ENCODE measurements at places on chromosomes 2 and 18.

DNA sequence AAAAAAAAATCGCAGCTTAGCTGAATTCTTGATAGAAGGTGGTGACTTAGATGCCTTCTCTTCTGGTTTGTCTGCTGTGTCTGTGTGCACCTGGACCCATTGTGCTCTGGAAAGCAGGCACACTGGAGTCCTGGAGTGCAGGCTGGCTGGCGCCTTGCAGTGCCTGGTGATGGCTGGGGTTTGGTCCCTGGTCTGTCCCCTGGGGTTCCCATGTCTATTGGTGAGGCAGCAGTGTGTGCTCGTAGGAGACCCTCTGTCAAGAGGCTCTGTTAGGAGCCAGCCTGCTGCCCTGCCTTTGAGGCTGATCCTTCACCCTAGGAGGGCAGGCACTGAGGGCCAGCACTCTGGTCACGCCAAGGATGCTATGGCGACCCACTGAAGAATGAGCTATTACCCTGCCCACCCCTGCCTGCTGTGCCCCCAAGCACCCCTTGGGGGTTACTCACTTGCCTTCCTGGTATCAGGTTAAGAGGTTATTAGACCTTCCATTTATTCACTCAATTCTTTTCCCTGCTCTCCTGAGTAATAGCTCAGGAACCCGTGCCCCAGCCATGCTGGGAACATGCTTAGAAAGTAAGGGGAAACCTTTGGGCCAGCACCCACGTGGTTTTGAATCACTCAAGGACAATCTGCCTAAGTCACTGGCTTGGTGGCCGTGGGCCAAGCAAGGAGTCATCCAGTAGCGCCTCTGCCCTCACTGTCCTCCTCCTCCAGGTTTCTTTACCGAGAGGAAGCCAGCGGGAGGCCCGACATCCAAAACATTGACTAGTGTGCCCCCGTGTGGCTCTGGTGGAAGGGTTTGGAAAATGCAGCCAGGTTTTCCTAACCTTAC is 284.5 kb downstream of the PRKCE start:
- peak; percentile 65 for DNase-seq

DNA sequence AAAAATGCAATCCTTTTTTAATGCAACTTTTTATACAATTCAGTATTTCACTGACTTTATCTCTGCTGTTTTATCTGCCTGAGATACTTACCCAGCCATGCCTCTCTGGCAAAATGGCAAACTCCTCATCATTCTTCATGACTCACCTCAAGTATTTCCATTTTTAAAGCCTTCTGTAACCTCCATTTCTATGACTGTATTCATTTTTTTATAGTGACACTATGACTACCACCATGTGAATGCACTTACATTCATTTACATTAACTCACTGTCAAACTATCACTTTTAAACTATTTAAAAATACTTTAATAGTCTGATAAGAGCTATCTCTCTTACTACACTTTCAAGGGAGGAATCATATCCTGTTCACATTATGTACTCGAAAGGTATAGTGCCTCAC is 99.4 kb upstream of the SCN7A start:
- no peak for DNase-seq

DNA sequence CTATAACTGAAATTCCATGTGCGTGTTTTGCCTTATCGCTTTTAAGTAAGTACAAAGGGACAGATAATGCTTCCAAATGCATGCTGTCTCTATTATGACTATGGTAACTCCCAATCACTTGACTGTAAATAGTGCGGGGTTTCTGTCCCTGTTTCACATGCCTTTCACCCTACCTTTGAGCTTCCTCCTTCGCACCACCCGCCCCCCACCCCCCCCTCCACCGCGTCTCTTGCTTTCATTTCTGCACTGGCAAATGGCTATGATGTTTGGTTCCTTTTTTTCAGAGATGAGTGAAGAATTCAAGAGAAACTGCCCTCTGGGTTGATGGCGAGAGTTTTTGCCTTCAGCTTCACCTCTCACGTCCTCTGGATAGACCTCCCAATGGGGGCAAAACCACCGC is 25.0 kb upstream of the SPP2 start:
- no peak for DNase-seq

DNA sequence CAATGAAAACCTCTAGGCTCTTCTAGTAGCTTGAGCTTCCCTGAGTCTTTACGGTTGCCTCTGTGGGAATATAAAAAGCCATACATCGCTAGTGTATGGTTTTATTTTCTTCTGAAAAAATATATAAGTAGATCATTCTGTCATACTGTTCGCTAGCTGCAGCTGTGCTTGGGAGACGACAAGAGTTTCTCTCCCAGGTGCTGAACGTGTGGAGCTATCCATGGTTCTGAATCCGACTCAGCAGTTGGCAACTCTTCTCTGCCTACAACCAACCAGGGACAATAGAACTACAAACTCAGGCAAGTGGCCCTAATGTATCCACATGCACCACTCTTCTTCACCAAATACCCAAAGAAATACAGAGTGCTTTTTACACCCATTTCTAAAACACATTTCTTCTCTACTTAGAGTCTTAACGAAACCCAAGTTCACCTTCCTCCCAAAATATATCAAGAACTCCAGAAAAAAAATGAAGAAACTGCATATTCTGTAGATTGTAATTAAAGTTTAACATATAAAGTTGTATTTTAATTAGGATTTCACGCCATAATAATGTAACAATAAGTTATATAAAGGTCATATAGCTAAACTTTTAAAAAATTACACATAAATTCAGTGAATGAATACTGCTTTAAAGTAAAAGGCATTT is 2.2 kb upstream of the KCNH7 start:
- DNase-seq, result no peak

- no peak for DNase-seq
Observed at GRCh38 chr2:177550264-177551200, 158.0 kb downstream of the AGPS start.

DNA sequence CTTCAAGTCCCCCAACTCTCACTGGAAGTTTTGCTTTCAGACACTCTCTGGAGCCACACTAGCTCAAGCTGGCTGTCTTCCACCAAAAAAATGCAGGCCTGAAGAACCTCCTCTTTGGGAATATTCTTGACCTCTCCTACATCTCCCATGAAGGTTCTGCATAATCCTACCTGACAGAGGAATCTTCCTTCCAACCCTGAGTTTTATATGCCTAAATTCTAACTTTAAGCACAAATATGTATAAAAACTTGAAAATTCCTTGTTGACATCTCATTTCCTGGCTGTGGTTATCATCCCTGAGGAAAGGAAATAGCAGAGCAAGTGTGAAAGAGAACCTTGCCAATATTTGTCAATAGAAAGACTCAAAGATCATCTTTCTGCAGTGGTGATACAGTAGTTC is 249.0 kb downstream of the LPIN1 start:
- no peak for DNase-seq

GRCh38 chr2:206713746-206714145 is 4.5 kb downstream of the DYTN start:
- no peak for DNase-seq

Measured in activated CD8-positive, alpha-beta memory T cell treated with anti-CD3 and anti-CD28 coated beads for 24 hours (primary cell).